Natural killer cell treated with Interleukin-12 subunit alpha and Interleukin-12 subunit beta and Interleukin-15 and Interleukin-18, amount 100 ng/mL, for 72 hours (primary cell): ENCODE measurements at places on chromosomes 1 and 21.

GRCh38 chr1:1569341-1569740, 5.3 kb downstream of the SSU72 start:
- peaks cover 39% of the 10 kb centered on the region for H3K4me1 ChIP-seq
- H3K4me3 ChIP-seq = no peak overlapping the region
- DNase-seq = no peak
- H3K36me3 ChIP-seq = peaks cover 15% of the 10 kb centered on the region
- H3K27ac ChIP-seq = no peak overlapping the region

DNA sequence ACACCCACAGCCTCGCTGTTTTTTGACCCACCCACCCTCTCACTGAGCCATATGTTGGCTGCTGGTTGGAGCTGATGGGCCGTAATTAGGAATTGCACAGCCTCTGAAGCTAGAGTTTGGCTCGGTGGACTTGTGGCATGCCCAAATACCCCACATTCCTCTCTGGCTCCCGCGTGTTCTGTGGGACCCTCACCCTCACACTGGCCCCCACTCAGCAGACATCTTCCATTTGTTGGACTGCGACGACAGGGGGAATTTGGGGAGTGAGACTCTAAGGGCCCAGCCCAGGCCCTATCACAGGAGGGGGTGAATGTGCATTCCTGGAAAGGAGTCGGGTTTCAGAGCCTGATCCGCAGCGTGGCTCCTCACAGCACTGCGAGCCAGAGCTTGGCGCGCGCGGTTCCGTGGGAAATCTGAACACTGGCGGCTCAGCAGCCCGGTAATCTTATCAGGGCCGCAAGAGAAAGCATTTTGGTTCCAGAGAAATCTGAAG, 5.2 kb downstream of the RCSD1 start:
- peaks cover 80% of the 10 kb centered on the region for H3K4me1 ChIP-seq
- DNase-seq = no peak
- H3K36me3 ChIP-seq = peaks cover 13% of the 10 kb centered on the region
- H3K27me3 ChIP-seq = no peaks in the 10 kb centered on the region
- H3K4me3 ChIP-seq = no peak overlapping the region

- no peak overlapping the region for H3K4me3 ChIP-seq
- peaks cover 13% of the 10 kb centered on the region for H3K4me1 ChIP-seq
- H3K27me3 ChIP-seq = peaks cover 29% of the 10 kb centered on the region
- H3K27ac ChIP-seq = no peak overlapping the region
These were observed 4.2 kb upstream of the BCL10 start for GRCh38 chr1:85280636-85281035.

GRCh38 chr21:16159213-16159970, 429.6 kb downstream of the USP25 start:
- H3K4me3 ChIP-seq = no peak overlapping the region
- H3K4me1 ChIP-seq = no peaks in the 10 kb centered on the region
- DNase-seq = no peak
- no peaks in the 10 kb centered on the region for H3K27me3 ChIP-seq

- H3K36me3 ChIP-seq = peaks cover 11% of the 10 kb centered on the region
- H3K27me3 ChIP-seq = no peaks in the 10 kb centered on the region
- no peaks in the 10 kb centered on the region for H3K4me1 ChIP-seq
- H3K27ac ChIP-seq = no peak overlapping the region
- no peak overlapping the region for H3K4me3 ChIP-seq
- DNase-seq = no peak
These were observed 6.2 kb upstream of the BMP8A start for GRCh38 chr1:39485046-39485803.

DNA sequence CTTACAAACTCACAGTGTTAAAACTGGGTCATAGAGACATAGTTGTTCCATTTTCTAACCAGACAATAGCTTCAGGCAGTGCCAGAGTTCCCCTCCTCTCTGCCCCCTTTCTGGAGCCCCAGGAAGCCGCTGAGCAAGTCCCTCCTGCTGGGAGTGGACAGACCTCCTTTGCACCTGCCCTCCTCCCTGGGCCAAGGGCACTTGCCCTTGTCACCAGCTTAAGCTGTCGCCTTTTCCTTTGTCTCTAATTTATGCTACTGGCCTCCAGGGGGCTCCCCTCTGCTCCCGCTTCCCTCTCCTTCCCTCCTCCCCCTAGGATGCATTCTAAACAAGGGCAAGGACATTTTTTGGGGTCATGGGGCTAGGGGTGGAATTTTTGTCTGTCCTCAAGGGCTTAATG, 182.4 kb downstream of the MIS18A start:
- DNase-seq = no peak
- no peak overlapping the region for H3K27ac ChIP-seq
- no peaks in the 10 kb centered on the region for H3K4me1 ChIP-seq
- no peaks in the 10 kb centered on the region for H3K36me3 ChIP-seq

- H3K4me1 ChIP-seq = peaks cover 4% of the 10 kb centered on the region
- H3K4me3 ChIP-seq = no peak overlapping the region
- DNase-seq = no peak
- peaks cover 39% of the 10 kb centered on the region for H3K27me3 ChIP-seq
- H3K27ac ChIP-seq = no peak overlapping the region
- no peaks in the 10 kb centered on the region for H3K36me3 ChIP-seq
These were observed 9.4 kb upstream of the S100A8 start for GRCh38 chr1:153400244-153400643.

DNA sequence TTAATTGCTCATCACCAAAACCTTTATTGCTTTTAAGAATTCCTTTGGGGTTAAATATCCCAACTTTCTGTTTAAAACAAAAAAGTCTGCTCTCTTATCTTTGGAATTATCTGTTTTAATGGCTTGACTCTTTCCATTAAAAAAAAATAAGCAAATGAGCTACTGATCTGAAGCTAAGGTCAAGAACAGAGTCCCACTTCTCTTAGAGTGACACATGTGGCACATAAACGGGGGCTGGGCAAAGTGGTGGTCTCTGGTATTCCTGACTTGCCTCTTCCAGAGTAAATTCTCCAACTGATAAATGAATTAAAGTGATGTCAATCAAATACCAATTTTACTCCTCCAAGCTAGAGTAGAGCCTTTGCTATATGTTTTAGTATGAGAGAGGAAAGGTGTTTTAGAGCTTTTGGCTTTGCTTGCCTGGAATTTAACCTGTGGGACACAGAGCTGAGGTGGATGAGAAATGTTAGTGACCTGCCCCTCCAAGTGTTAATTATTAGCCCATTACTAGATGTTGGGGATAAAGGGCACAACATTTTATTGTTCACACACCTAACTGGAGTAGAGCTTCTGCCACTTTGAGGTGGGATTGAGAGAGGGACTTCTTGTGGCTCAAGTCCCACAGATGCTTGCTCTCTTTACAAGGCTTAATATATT, 864.0 kb downstream of the LRRIQ3 start:
- no peak overlapping the region for H3K27ac ChIP-seq
- no peaks in the 10 kb centered on the region for H3K27me3 ChIP-seq
- H3K4me3 ChIP-seq = no peak overlapping the region
- H3K36me3 ChIP-seq = peaks cover 14% of the 10 kb centered on the region
- DNase-seq = no peak
- H3K4me1 ChIP-seq = no peaks in the 10 kb centered on the region

- H3K4me1 ChIP-seq = no peaks in the 10 kb centered on the region
- peaks cover 6% of the 10 kb centered on the region for H3K36me3 ChIP-seq
- no peak for DNase-seq
- H3K4me3 ChIP-seq = no peak overlapping the region
- H3K27me3 ChIP-seq = no peaks in the 10 kb centered on the region
These were observed 1331.1 kb downstream of the MRPL39 start for GRCh38 chr21:24276204-24276603.

DNA sequence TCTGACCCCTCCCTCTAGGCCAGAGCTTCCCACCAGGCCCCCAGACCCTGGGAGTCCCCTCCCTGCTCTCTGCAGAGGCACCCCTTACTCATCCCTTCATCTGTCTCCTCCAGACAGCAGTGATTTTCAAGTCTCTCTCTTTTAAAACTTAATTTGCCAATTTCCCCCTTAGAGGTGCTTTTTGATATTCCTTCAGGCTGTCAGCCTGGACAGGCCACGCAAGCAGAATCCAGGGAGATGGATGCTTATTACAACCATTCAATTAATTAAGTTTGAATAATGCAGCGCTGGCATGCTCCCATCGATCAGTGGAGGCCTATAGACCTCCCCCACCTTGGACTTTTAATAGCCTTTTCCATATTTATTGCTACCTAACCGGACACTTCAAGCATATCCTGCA, 6.2 kb downstream of the CAMK2N1 start:
- no peak for DNase-seq
- peaks cover 5% of the 10 kb centered on the region for H3K36me3 ChIP-seq
- peaks cover 51% of the 10 kb centered on the region for H3K27me3 ChIP-seq
- no peak overlapping the region for H3K4me3 ChIP-seq
- no peak overlapping the region for H3K27ac ChIP-seq

DNA sequence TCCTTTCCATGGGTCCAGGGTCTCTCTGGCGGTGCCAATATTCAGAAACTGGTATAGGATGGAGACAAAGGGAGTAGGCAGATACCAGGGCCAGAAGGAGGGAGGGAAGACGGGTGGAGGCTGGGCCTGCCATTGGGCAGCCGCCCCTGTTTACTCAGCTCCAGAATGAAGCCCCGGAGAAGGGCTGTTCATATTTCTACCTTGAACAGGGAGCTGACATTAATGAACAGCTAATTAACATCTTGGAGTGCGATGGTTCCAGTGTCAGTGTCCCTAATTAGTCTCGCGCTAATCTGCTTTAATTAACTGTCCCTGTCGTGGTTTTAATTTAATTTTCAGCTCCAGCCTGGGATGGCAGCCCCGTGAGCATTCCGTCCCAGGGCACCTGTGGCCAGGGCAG, 113.8 kb downstream of the EPHB2 start:
- no peaks in the 10 kb centered on the region for H3K4me1 ChIP-seq
- no peaks in the 10 kb centered on the region for H3K36me3 ChIP-seq
- no peak overlapping the region for H3K27ac ChIP-seq
- no peak for DNase-seq
- H3K27me3 ChIP-seq = peaks cover 8% of the 10 kb centered on the region
- H3K4me3 ChIP-seq = no peak overlapping the region

DNA sequence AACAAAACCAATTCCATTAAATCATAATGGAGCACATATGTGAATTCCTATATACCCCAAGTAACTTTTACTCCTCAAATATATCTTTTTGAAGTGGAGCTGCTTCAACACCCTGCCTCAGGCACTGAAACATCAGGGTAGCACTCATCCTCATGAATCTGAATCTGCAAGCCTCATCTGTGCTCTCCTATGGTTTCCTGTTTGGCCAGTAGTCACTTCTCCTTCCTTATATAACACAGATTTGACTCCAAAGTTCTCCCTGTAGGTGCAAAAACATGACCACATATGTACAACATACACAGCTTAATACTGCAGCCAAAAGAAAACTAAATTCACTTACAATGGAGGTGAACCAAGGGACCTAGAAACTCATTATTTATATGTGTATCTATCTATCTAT, 7.2 kb downstream of the TRIT1 start:
- no peaks in the 10 kb centered on the region for H3K36me3 ChIP-seq
- no peaks in the 10 kb centered on the region for H3K27me3 ChIP-seq
- H3K27ac ChIP-seq = no peak overlapping the region
- H3K4me1 ChIP-seq = peaks cover 25% of the 10 kb centered on the region

DNA sequence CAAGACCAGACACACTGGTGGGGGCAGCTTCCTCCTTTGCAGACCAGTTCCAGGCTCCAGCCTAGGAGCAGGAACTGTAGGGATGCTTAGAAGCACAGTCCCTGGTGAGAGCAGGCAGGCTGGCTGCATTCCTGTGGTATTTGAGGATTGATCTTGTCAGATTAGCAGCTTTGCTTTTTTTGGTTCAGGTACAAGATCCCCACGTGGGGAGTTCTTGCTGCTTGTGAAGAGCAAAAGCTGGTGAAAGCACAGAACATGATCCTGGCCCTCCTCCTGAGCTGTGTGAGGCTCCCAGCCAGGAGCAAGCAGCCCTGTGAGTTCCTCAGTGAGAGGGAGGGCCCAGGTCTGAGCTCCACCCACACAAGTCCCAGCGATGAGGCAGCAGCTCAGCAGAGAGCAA, 75.3 kb upstream of the ARTN start:
- DNase-seq = no peak
- H3K4me3 ChIP-seq = no peak overlapping the region
- H3K27ac ChIP-seq = no peak overlapping the region
- no peaks in the 10 kb centered on the region for H3K36me3 ChIP-seq

GRCh38 chr1:246274186-246274585, 232.9 kb downstream of the SMYD3 start:
- H3K27ac ChIP-seq = no peak overlapping the region
- no peaks in the 10 kb centered on the region for H3K36me3 ChIP-seq
- no peaks in the 10 kb centered on the region for H3K27me3 ChIP-seq

GRCh38 chr1:40392221-40392620, 18.7 kb downstream of the SMAP2 start:
- peak overlapping the region; percentile 96 for H3K27ac ChIP-seq
- H3K4me1 ChIP-seq = peaks cover 78% of the 10 kb centered on the region
- no peak for DNase-seq
- no peaks in the 10 kb centered on the region for H3K27me3 ChIP-seq
- H3K36me3 ChIP-seq = peaks cover 24% of the 10 kb centered on the region

DNA sequence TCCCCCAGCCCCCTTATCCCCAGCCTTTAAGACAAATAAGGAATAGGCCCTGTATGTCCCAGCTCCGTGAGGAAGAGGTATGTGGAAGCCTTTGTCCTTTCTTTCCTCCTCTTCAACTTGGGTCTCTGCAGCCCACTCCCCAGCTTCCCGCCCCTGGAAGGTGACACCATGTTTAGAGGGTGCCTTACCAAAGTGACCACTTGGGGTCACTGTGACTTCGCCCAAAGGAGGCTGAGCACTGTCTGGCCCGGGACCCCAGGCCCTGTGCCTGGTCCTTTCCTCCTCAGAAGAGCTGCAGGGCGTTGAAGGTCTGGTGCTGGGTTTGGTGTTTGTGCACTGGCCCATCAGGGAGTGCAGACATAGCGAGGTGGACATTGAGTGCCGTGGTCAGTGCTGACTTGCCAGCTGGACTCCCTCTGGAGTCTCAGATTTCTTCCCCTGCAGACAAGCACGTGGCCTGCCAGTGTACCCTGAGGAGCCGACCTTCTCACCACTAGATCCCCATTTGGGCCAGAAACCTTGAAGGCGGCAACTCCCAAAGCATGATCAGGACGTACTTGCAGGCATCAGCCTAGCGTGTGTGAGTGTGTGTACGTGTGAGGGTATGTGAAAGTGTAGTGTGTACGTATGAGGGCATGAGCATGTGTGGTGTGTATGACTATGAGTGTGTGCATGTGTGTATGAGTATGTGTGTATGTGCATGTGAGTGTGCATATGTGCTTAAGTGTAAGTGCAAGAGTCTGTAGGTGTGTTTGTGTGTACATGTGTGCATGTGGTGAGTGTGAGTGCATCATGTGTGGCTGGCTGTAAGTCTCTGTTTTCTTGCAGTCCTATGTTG, 181.4 kb upstream of the KIAA0040 start:
- no peaks in the 10 kb centered on the region for H3K36me3 ChIP-seq
- H3K4me1 ChIP-seq = no peaks in the 10 kb centered on the region
- H3K4me3 ChIP-seq = no peak overlapping the region

GRCh38 chr1:194908643-194909042, 1699.6 kb downstream of the KCNT2 start:
- no peak overlapping the region for H3K4me3 ChIP-seq
- no peak for DNase-seq
- no peak overlapping the region for H3K27ac ChIP-seq
- no peaks in the 10 kb centered on the region for H3K27me3 ChIP-seq
